ENCODE measurements at places on chromosomes 16 and 17.
A peak's percentile ranks its signal among the peaks of the same experiment; 100 is the strongest.

GRCh38 chr16:74942566-74942965, 42.4 kb downstream of the WDR59 start:
- DNase-seq = no peak

DNA sequence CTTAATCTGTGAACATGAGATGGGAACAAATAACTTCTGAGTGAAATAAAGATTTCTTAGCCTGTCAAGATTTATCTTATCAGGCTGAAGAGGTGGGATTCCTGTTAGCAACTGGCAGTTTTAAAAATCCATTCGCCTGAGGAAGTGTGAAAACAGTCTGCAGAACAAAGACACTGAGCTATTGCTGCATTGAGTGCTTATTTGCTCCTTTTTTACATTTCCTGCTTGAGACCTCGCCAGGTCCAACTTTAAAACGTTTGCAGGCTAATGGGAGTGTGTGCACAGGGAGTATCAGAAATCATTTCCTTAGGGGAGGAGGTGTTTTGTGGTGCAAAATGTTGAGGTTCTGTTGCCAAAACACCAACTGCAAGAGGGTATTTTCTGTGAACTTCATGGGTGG, 957.8 kb upstream of the RBFOX1 start:
- no peak for DNase-seq

GRCh38 chr16:17556276-17557052, 85.7 kb upstream of the XYLT1 start:
- peak; percentile 1 for DNase-seq

- DNase-seq = no peak
Observed at GRCh38 chr16:80377096-80377956, 163.5 kb upstream of the DYNLRB2 start.

- DNase-seq = no peak
Observed at GRCh38 chr17:27991462-27991993, 50.9 kb upstream of the NLK start.

Measured in DMS 273 treated with DMSO at 0.1 percent for 48 hours (cell line).